CD4-positive, alpha-beta T cell treated with Interleukin-6 at 100 ng/mL for 8 hours (primary cell): ENCODE measurements at places on chromosomes 1 and 21.

DNA sequence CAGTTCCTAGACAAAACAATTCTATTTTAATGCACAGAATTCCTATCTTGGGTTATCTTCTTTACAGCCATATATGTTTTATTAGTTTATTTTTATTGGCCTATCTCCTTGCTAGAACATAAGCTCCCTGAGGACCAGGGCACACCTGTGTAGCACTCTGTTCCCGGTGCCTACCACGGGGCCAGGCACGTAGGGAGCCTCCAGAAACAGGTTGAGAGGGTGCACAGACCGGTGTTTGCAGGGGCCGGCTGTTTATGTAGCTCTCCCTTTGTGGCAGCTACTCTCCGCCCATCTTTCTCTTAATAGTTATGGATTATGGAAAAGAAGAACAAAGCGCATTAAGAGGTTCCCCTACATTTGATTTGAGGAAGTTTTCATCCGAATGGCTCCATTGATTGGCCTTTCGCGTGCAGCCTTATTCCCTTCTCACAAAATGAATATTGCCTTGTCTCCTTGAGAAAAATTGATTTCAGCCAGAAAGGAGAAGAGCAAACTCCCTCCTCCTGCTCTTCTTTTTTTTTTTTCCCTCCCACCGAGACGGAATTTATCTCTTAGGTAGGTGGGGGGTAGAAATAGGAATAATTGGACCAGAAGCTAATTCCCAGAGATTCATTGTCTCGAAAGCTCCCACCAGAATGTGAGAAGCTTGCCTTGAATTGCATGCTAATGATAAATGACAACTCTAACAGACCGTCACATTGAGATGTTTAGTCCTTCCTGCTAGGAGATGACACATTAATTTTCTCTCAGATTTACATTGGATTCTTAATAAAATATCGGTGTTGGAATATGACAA is 447.4 kb downstream of the CAMTA1 start:
- DNase-seq: no peak

DNA sequence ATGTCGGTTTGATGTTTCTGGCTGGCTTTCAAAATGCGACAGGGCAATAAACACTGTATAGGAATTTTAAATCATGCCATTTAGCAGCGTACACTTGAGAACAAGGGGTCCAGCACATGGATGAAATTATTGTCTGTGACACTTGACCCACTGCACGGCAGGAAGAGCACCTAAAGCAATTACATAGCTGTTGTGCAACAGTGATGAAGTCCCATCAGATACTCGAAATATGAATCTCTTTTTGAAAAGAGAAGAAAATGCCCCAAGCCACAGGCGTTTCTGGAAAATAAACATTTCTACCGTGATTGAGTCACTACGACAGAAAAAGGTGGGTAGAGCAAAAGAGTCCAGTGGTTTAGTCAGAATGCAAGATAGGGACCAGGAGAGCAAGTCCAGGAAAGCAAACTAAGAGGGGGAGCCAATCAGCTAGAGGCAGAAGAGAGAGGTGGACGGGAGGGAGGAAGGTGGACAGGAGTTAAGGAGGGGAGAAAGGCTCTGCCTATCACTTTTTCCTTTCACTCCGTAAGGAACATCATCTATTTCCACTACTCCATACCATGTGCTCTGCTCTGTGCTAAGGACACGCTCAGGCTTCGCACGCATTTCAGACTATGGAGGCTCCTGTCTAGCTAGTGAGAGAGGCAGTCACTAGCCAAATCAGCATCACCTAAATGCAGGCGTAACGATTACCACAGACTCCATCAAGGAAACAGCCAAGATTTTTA is 6.4 kb downstream of the DSCAM start:
- DNase-seq: no peak

- no peak for DNase-seq
Measured at GRCh38 chr1:231021540-231022031, 18.5 kb downstream of the FAM89A start.

DNA sequence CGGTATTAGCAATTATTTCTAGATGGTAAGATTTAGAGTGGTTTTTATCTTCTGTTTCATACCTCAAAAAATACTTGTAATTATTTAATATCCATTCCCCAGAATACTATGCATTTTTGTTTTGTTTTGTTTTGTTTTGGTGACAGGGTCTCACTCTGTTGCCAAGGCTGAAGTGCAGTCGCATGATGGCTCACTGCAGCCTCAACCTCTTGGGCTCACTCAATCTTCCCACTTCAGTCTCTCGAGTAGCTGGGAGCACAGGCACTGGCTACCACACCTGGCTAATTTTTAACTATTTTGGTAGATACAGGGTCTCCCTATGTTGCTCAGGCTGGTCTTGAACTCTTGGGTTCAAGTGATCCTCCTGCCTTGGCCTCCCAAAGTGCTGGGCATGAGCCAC is 252.7 kb downstream of the AKT3 start:
- DNase-seq: no peak

GRCh38 chr21:45064091-45064490 is 10.3 kb upstream of the ADARB1 start:
- DNase-seq: no peak
